ENCODE measurements at places on chromosomes 2 and 18. TPM values are rescaled to one million over a fixed set of nuclear protein-coding genes. Genes with fewer than 3 reads are reported as not detected.

DNA sequence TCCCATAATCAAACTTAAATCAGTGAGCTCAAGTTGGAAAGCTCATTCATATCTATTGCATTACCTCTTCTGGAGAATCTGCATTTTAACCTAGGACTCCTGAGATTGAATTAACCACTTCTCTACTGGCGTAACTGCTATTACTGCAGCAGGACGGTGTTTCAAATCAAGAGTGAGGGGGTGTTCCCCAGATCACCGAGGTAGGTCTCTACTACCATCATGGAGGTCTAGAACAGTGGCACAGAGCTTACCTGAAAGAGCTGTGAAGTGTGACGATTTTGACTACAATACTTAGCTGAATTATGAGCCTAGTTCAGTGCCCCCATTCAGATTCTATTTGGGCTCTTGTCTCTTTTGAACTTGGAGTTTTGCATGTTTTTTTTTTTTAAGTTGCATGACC is 119.5 kb downstream of the POLE4 start:
- no peaks in the 10 kb centered on the region for H3K4me1 ChIP-seq
- H3K36me3 ChIP-seq: no peaks in the 10 kb centered on the region
- no peak for DNase-seq
- H3K27me3 ChIP-seq: no peaks in the 10 kb centered on the region
- no peak overlapping the region for H3K27ac ChIP-seq

Gene APOB
- not detected for total RNA-seq

DNA sequence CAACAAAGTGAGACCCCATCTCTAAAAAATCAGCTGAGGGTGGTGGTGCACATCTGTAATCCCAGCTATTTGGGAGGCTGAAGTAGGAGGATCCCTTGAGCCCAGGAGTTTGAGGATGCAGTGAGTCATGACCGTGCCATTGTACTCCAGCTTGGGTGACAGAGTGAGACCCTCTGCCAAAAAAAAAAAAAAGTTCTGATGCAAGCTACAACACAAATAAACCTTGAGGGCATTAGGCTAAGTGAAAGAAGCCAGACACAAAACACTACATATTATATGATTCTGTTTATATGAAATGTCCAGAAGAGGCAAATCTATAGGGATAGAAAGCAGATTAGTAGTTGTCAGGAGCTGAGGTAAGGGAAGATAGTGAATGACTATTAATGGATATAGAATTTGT is 13.0 kb downstream of the YWHAQ start:
- H3K4me1 ChIP-seq: peaks cover 9% of the 10 kb centered on the region
- DNase-seq: no peak
- no peak overlapping the region for H3K4me3 ChIP-seq
- H3K36me3 ChIP-seq: no peaks in the 10 kb centered on the region
- H3K27me3 ChIP-seq: no peaks in the 10 kb centered on the region

GRCh38 chr18:78641689-78642231 is 337.9 kb upstream of the SALL3 start:
- no peak overlapping the region for H3K27ac ChIP-seq
- no peaks in the 10 kb centered on the region for H3K4me1 ChIP-seq
- H3K27me3 ChIP-seq: no peaks in the 10 kb centered on the region
